ENCODE measurements at places on chromosomes 16 and 17. TPM values are rescaled to one million over a fixed set of nuclear protein-coding genes. Genes with fewer than 3 reads are reported as not detected.
A peak's percentile ranks its signal among the peaks of the same experiment; 100 is the strongest.

GRCh38 chr16:66954097-66954659, 6.9 kb upstream of the CES3 start:
- peak; percentile 68 for DNase-seq

GRCh38 chr16:23945243-23945642, 109.5 kb downstream of the PRKCB start:
- DNase-seq = no peak

- no peak for DNase-seq
These were observed 41.4 kb upstream of the CLEC18A start for GRCh38 chr16:69909760-69910159.

C16orf74 gene
- 17.8 TPM for total RNA-seq

DNA sequence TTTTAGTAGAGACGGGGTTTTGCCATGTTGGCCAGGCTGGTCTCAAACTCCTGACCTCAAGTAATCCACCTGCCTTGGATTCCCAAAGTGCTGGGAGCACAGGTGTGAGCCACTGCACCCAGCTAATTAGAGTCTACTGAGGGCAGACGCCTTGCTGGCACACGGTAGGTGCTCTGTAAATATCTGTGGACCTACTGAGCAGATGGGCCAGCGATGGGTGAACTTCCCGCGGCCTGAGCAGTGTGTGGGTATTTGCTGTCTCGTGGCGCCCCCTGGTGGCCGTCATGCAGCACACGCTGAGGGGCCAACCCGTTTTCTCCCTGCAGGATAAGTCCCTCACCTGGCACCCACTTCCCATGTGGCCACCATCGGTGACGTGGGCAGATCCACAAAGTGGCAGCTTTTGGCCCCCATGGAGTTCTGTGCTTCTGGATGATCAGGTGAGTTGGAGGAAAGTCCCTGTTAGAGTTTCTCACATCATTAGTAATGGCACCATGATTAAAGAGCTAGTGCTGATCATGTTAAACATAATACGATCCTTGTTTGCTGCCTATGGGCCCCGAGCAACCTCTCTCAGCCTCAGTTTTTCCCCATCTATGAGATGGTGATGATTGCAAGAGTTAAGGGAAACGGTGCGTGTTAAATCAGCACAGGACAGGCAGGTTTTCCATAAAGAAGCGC, 40.7 kb downstream of the ZDHHC7 start:
- peak; percentile 76 for DNase-seq

Measured in Daoy (cell line).